Hematopoietic multipotent progenitor cell (in vitro differentiated cells): ENCODE measurements at places on chromosomes 3 and 15.

- no peak for DNase-seq
Observed at GRCh38 chr15:85980946-85981345, 98.7 kb upstream of the AGBL1 start.

- DNase-seq, result peak; percentile 35
Observed at GRCh38 chr3:32275506-32275905, 37.0 kb downstream of the CMTM8 start.

DNA sequence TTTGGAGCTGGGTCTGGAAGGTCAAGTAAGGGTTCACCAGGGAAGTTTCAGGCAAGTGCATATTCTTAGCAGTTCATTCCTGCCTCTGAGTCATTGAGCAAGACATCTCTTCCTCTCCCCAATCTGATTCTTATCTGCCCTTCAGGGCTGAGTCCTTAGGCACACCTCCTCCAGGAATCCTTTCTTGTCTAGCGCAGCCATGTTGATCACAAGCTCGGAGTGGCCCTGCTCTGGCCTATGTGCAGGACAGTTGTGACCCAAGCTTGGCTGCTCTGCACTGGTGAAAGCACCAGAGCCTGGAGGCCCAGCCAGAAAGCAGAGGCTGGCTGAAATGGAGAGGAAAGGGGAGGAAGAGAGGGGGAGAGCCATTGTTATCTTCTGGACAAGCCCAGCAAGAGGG is 30.9 kb upstream of the MRPS22 start:
- no peak for DNase-seq

GRCh38 chr3:69741032-69741767 is 1.9 kb downstream of the MITF start:
- no peak for DNase-seq

GRCh38 chr3:130900959-130901358 is 7.1 kb downstream of the ATP2C1 start:
- no peak for DNase-seq

- no peak for DNase-seq
Observed at GRCh38 chr3:70974747-70975146, 608.8 kb downstream of the FOXP1 start.

DNA sequence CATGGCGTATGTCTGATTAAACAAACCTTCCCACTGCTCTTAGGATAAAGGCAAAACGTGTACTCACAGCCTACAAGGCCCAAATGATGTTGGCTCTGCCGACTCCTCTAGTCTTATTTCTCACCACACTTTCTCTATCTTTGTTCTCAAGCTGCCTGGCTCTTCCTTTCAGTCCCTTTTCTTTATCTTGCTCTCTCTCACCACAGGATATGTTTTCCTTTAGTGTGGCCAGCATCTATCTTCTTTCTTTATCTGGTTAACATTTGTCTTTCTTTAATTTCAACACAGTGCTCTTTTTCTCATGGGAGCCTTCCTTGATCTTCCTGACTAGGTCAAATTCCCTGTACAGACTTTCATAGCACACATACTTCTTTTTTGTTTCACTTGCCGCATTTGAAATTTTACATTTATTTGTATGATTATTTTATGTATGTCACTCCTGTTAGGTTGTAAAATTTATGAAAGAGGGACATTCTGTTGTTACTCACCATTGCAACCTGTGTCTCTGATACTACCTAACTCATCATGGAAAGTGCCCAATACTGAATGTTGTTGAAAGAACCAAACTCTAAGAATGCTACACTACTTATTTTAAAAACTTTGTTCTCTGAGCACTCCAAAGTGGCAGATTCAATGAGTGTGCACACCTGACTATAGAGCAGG is 328.9 kb upstream of the CBLB start:
- DNase-seq, result no peak

DNA sequence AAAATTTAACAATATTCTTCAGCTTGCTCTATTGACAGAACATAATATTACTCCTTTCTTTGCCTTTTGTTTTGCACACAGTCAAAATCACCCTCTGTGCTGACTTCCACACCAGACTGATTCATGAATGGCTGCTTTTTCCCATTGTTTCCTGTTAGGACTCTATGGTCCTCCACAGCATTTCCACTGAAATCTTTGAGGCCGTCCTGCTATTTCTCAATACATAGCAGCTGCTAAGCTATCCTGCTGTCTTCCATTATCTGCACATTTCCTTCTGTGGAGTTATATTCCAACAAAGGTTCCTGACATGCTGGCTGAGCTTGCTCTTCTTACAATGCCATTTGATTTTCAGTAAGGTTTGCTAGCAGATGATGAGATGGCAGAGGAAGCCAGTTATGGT is 153.3 kb downstream of the EPHA3 start:
- no peak for DNase-seq

DNA sequence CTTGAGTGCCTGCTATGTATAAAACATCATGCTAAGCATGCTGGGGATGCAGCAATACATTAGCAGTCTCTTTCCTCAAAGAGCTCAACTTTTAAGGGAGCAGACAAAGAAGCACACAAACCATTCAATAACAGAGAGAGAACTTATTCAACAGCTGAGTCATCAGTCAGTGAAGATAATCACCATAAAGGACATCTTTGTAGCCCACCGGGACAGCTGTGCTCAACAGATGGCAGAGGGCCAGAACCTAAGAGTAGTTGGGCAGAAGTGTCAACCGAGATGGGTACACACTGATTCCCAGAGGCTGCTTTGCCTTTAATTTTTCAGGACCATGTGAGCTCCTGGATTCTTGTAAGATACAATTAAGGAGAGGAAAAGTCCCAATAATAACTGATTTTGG is 4.2 kb upstream of the RAB8B start:
- no peak for DNase-seq

DNA sequence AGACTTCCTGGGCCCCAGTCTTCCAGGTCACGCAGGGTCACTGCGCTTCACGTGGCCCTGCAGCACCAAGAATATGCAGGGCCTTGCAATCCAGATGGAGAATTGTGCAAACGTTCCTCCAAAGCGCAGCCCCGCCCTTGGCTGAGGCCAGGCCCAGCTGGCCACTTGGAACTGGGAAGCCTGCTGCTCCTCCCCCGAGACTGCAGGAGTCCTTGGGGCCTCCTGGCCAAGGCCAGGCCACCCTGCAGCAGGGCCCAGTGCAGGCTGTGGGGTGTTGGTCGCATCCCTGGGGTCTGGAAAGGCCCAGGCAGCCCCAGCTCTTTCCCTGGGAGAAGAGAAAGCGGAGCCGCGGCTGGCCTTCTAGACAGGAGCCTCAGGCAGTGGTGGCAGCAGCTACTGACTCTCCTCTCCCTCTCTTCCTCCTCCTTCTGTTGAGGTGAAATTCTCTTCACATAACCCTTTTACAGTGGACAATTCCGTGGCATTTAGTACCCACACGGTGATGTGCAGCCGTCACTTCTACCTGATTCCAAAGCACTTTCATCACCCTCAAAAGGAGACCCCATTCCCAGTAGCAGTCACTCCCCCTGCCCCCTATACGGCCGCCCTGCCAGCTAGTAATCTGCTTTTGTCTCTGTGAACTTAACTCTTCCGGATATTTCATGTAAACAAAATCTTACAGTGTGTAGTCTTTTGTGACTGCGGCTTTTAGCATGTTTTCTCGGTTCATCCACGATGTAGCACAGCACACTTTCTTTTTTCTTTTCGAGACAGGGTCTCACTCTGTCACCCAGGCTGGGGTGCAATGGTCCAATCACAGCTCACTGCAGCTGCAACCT is 103.9 kb downstream of the TMEM266 start:
- no peak for DNase-seq

DNA sequence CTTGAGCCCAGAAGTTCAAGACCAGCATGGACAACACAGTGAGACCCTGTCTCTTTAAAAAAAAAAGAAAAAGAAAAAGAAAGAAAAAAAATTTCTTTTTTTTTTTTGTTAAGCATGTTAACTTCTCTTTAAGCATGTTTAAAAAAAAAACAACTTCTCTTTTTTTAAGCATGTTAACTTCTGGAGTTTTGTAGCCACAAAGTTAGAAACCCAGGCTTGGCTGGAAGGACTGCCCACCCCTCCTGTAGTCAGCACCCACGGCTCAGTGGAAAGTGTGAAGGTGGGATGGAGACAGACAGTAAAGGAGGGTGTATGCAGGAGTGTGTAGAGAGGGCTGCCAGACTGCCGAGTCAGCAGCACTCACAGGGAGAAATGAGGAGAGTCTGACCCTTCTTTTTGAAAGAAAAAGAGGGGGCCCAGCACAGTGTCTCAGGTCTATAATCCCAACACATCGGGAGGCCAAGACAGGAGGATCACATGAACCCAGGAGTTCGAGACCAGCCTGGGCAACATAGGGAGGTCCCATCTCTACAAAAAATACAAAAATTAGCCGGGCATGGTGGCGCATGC is 33.2 kb downstream of the GOLGA8S start:
- DNase-seq, result no peak

- DNase-seq, result no peak
Observed at GRCh38 chr3:28300345-28300962, 48.1 kb upstream of the ZCWPW2 start.

- DNase-seq, result peak; percentile 69
Observed at GRCh38 chr3:32249184-32249782, 10.8 kb downstream of the CMTM8 start.

DNA sequence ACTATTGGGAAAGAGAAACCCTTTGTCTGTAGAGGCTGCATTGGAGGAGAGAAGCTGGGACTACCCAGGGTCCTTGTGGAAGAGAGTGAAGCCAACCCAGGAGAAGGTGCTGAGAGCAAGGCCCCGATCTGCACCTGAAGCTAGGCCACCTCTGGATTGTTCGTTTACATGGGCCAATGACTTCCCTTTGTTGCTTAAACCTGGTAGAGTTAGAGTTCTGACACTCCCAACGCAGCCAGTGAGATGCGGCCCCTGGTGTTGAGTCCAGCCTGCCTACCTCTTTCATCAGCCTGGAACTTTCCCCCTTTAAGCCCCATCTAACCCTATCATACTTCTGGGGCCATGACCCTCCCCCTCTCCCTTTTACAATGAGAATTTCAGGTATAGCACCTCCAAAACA is 30.8 kb downstream of the CCDC13 start:
- no peak for DNase-seq

DNA sequence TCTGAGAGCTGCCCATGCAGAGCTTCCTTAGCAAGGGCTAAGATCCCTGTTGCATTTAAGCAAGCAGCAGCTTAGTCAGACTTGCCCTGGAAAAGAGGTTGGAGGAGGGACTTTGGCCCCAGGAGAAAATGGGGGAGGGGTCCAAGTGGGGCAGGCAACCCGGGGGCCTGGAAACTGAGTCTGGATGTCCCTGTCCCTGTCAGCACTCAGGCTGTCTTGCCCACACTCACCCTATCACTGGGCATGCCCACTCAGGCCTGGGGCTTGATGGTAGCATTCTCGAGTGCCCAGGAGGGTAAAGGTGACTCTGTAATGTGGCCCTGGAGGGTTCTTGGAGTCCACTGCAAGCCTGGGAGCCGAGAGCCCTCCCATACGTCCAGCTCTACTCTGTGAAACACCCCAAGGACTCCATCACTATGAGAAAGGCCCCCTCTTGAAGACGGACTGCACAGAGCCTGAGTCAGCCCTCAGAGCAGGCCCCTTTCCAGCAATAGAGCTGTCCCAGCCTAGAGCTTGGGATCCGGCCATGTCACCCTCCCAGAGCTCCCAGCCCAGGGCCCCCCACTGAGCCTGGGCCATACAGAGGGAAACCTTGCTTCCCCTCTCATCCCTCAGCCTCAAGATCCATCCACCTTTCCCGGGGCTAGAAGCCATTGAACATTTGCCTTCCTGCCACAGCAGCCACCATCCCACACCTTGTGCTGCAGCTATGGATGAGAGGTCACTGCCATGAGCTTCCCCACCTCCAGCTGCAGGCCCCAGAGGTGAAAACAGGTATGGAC is 13.4 kb downstream of the MYL3 start:
- no peak for DNase-seq

- no peak for DNase-seq
Observed at GRCh38 chr15:61750271-61751084, 309.8 kb downstream of the VPS13C start.

- no peak for DNase-seq
Observed at GRCh38 chr3:42691816-42692666, 6.7 kb downstream of the KLHL40 start.
